Fibroblast of skin of left biceps (primary cell): ENCODE measurements at places on chromosomes 1 and 21.

DNA sequence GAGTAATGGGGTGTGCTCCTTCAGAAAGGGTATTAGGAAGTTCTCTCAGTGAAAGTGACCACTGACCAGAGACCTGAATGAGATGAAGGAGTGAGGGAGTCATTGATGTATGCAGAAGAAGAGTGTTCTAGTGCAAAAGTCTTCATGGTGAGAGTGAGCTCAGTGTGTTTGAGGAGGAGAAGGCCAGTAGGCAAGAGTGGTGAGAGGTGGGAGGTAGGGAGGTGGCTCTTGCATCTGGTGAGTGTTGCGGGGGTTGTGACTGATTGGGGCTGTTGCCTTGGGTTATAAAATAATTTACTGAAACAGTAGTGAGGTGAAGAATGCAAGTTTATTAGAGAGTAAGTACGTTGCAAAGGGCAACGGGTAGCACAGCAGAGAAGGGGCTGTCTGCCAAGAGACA lies 26.2 kb downstream of the FMN2 start:
- DNase-seq = no peak

- no peak for DNase-seq
Observed at GRCh38 chr1:185318431-185319138, 1.5 kb upstream of the IVNS1ABP start.

- no peak for DNase-seq
Observed at GRCh38 chr1:15177710-15178166, 24.2 kb downstream of the TMEM51 start.

DNA sequence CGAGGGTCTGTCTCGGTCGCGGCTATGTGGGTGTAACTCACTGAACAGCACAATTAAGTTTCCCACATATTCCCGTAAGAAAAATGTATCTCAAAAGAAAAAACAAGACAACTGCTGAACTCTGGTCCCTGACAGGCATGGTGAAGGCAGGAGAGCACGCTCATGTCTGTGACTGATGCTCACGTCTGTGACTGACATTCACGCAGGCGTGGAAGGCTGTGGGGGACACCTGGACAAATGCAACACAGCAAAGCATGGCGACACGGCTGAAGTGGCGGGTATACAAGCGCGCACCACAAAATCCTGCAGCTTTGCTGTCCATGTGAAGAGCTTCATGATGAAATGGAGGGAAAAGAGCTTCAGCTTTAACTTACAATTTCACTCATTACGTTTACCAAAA lies 6.0 kb downstream of the PTTG1IP start:
- DNase-seq = no peak
